ENCODE measurements at places on chromosomes 7 and 10.

- no peak for DNase-seq
These were observed 7.0 kb downstream of the MRPL43 start for GRCh38 chr10:100980311-100980710.

DNA sequence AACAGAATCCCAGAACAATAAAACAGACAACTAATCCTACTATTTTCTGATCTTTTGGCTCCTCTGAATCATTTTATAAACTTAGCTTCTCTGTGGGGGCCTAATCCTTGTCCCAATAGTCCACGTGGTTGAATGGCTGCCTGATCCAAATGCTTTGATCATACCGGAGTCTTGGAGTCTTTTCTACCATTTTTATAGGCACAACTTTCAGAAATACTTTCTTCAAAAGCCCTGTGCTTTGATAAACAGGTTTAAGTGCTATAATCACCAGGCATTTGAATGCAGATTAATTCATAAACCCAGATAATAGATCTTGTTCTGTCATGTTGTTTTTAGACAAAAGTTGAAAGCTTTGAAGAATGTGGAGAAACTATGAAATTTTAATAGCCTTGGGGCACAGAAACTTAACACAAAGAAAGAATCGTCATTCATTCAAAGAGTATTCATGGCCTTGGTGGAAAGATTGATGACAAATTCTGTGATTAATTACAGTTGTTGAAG lies 163.7 kb downstream of the AHR start:
- DNase-seq = no peak

- DNase-seq = no peak
These were observed 43.2 kb downstream of the MCMBP start for GRCh38 chr10:119829429-119829828.

- peak; percentile 59 for DNase-seq
These were observed 350.0 kb downstream of the CRPPA start for GRCh38 chr7:16071246-16071857.

DNA sequence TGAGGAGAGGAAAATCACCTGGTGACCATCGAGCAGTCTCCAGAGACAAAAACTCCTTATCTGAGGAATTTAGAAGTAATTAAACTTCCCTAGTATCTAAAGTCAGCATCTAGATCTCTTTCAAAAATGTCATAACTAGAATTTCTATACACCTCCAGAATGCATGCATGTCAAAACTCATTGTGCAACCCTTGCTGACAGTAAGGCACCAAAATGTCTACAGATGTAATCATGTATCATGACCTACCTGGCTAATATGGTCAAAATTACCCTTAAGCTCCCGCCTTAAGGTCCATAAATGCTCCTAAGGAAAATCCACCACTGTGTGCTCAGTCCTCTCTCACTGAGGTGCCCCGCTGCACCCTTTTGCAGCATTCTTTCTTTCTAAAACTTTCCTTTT lies 16.4 kb upstream of the LGI1 start:
- DNase-seq = no peak

- no peak for DNase-seq
These were observed 69.9 kb downstream of the INPP5A start for GRCh38 chr10:132607491-132607890.

DNA sequence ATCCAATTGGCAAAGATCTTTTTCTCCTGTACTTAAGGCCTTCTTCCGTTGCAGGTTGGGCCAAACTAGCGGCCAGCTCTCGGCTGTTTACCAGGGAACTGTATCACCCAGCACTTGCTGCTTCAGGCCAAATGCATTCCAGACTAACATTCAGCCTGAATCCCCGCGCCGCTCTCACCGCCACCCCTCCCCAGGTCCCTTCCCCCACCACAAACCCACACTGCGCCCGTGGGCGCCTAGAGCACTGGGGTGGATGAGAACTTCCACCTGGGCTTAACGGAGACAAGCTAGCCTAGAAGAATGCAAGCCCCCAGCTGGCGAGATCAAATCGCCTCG lies 676 bp downstream of the TCAF1 start:
- DNase-seq = peak; percentile 49

DNA sequence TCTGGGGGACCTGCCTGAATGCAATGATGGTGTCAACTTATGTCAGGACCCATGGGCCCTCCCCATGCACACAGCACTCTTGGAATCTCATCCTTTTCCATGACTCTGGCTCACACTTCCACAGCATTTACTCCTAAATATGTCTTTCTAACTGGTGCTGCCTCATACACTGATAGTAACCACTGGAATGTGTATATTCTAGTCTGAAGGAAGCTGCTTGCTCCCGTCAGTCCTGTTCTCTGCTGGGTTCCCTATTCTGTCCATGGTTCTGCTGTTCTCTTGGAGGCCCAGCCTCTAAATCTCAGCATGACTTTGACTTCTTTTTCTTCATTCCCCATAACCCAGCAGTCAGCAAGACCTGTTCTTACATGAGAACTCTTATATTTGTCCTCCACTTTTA lies 1055.1 kb downstream of the KCNMA1 start:
- DNase-seq = no peak

DNA sequence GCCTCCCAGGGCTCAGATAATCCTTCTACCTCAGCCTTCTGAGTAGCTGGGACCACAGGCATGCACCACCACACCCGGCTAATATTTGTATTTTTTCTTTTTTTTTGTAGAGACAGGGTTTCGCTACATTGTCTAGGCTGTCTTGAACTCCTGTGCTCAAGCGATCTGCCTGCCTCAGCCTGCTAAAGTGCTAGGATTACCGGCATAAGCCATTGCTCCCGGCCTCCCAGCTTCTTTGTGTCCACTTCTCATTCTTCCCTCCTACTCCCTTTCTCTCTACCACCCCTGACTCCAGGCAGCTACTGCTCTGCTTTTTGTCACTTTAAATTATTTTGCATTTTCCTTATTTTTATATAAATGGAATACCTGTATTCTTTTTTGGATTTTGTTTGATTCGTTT lies 83.4 kb downstream of the PALS2 start:
- DNase-seq = no peak

GRCh38 chr7:29564496-29565223 lies 1.0 kb downstream of the PRR15 start:
- DNase-seq = peak; percentile 85

DNA sequence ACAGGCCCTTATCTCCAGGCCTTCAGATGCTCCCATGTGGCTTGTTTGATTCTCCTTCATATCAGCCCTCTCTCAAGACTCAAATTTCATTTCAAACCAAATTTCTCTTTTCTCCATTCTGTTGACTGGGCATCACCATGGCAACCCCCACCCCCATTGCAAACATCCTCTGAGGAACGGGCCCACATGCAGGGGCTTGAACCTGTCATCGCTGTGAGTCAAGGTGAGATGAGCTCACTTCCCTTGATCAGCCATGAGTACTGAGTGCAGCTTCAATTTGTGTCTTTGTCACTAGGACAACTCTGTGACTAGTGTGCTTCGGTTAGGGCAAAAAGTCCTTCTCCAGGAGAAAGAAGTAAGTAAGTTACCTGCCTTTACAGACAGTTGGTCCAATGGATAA lies 41.9 kb downstream of the CALML3 start:
- no peak for DNase-seq

GRCh38 chr10:9757176-9757575 lies 1260.5 kb upstream of the CELF2 start:
- no peak for DNase-seq

- DNase-seq = no peak
These were observed 98.6 kb downstream of the NKX6-2 start for GRCh38 chr10:132687181-132687892.

- DNase-seq = no peak
These were observed 276.3 kb downstream of the GALNT17 start for GRCh38 chr7:71408271-71408670.

GRCh38 chr10:92688927-92689662 lies 660 bp upstream of the HHEX start:
- peak; percentile 40 for DNase-seq

GRCh38 chr7:97466071-97466470 lies 265.8 kb upstream of the TAC1 start:
- DNase-seq = no peak

DNA sequence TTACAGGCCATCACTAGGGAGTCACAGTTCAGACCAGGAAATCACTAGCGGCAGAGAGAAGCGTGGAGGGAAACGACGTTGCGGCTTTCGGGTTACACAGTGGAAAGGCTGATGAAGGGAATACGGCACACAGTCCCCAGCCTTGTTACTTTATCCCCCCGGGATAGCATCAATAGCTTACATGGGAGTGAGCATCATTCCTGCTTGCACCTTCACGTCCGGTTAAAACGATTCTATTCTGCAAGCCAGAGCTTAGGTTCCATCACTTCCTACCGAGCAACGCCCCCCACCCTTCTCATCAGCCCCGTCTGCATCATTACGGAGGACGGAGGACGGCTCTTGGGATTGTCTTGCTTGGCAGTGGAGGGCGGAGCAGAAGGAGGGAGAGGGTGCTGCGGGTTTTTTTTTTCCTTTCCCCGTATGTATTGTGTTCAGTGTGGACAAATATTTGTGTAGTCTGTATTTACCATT lies 124.9 kb downstream of the CLEC2L start:
- no peak for DNase-seq

DNA sequence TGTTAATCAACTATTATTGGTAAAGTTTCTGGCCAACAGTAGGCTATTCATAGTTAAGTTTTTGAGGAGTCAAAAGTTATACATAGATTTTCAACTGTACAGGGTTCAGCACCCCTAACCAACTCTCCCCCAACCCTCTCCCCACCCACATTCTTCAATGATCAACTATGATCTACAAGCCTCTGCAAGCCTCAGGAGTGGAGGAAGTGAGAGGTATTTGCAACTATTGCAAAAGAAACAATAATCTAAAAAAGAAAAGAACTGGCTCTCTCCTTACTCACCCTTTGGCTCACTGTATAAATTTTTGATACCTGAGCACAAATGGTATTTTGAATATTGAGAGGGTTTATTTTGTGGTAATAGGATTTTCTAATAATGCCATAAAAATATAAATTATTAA lies 179.8 kb downstream of the IPMK start:
- DNase-seq = no peak

GRCh38 chr10:60908031-60908430 lies 36.0 kb downstream of the RHOBTB1 start:
- no peak for DNase-seq

DNA sequence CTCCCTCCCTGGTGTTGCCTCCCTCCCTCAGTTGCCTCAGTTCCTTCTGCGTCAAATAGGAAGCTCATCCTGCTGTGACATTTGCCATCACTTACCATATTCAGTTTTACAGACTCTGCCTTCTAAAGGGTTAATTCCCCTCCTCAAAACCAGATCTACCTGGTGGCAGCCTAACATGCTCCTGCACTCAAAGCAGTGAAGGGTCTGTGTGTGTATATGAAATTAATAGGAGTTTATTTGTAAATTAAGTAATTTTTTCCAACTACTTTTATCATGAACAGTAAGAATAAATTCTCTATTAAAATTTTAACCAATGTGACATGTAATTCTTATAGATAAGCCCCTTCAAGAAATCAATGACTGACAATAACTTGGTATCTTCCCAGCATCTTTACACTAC lies 158.6 kb upstream of the INSYN2A start:
- DNase-seq = no peak

DNA sequence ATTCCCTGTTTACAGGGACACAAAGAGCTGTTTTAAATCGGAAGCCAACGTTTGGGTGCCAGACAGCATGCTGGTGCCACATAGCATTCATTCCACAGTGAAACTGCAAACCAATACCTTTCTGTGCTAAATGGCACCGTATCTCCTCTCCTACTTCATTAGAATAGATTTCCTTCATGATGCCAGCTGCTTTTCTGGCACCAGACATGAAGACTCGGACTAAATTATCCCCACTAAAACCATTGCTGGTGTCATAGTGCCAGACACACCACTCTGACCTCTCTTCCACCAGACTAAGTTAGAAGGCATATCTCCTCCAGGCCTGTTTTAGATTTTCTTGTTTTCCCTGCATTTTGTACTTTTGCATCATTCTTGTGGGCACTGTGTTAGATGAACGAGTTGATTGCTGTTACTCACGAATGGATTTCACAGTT lies 155.1 kb downstream of the ETV1 start:
- peak; percentile 16 for DNase-seq

DNA sequence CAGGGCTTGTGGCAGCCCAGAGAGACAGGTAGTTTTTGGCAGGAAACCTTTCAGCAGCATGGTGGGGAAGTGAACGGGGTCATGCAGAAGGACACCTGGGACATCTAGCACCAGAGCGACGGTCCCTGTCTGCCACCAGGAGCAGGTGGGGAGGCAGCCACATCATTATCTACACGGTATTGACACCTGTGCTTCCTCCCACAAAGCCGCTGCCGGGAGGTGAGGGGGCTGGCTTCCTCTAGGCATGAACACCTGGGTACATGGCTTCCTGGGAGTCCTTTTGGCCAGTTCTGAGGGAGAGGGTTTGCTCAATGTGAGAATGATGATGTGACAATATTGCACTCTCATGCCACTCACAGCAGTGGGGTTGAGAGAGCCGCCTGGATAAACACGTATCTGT lies 275.2 kb downstream of the ACTR3B start:
- DNase-seq = no peak

GRCh38 chr7:966291-967069 lies 8.9 kb downstream of the COX19 start:
- DNase-seq = no peak

Data from AG20443 (cell line).